ENCODE measurements at places on chromosomes 7 and 10.

GRCh38 chr10:128725531-128725930, 599.3 kb upstream of the MKI67 start:
- DNase-seq: no peak

GRCh38 chr10:32148864-32149251, 92.6 kb upstream of the KIF5B start:
- DNase-seq: no peak

DNA sequence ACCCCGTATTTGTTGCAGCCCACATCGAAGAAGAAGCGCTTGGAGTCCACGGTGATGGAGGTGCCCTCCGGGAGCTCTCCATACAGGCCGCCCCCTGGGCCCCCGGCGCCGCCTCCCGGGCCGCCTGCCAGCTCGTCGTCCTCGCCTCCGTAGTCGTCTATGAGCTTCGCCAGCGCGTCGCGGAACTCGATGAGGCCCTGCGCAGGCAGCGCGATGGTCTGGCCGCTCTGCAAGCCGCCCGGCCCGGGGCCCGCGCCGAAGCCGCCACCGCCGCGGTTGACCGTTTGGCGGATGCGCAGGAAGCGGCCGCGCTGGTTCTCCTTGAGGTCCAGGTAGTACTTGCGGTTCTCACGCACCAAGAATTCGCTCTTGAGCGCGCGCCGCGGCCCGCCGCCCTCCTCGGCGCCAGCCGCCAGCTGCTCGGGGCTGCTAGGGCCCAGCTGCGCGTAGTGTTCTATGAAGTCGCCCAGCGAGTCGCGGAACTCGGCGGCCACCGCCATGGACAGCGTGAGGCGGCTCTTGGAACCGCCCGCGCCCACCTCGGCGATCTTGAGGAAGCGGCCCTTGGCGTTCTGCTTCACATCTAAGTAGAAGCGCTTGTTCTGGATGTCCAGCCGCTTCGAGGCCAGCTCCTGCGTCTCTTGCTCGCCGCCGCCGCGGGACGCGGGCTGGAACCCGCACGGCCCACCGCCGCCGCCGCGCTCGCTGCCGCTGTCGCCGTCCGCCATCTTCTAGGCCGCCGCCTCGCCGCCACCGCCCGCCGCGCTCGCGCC, 523 bp downstream of the PURB start:
- no peak for DNase-seq

GRCh38 chr10:28963539-28964221, 286.4 kb downstream of the BAMBI start:
- no peak for DNase-seq

DNA sequence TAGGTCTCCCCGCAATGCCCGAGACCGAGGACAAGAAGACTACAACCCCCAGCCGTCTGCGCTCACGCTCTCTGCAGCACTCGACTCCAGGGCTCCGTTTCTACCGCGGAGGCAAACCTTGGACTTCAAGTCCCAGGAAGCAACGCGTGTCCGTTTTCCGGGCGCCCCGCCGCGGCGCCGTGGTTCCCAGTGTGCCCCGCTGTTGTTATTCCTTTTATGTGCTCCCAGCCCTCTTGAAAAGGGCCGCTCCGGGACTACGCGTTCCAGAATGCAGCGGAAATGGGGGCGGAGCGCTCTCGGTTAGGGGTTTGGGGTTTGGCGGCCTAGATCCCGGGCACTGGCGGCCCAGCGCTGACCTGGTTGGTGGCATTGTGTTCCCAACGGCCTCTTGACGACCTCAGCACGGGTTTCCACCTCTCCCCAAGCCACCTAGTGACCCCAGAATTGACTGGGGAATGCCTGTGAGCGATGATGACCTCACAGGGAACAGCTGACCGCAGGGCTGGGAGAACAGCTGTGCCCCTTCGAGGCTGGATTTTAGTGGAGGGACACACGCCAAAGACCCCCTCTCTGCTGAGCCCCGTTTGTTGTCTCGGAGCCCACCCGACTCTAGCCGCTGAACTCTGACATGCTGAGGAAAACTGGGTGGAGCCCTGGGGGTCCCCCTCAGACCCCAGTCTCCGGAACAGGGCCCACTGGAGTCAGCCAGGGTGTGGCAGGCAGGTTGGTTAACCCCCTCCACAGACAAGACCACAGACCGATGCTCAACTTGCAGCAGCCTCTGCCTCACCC, 488 bp upstream of the CDK5 start:
- peak; percentile 48 for DNase-seq

- DNase-seq: no peak
These were observed 113.0 kb downstream of the SGMS1 start for GRCh38 chr10:50510517-50511473.

GRCh38 chr7:16526742-16527540, at the start of gene LRRC72:
Gene LRRC72, plus strand, starts transcription at chr7:16526825. Its CDS starts 128 bp downstream, at chr7:16526953.
- no peak for DNase-seq

DNA sequence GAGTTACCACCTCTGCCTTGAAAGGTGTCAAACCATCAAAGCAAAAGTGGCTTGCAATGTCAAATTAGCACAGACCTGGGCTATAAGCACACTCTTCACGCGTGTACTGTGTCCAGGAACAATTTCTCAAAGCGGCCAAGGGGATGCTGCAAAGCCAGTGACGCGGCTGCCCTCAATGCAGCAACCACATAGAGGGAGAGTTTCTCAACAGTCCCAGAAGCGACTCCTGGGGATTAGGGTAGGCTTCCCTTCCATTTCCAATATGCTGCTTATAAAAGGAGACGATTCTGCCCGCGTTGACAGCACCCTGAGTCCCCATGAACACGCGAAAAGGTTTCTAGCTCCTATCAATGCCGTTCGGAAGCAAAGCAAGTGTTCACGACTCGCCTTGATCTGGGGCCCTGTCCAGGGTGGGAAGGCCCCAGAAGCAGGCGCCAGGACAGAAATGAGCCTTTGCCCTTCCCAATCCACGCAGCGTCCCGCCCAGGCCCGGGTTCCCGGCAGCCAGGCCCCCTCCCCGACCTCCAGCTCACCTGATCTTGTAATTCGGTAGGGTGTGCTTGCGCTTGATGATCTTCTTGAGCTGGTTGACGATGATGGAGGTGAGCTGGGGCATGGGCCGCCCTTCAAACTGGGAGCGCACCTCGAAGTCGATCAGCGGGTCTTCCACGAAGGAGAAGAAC, 1.3 kb downstream of the PDZD8 start:
- no peak for DNase-seq

GRCh38 chr7:44145969-44146911, 5.1 kb upstream of the MYL7 start:
- DNase-seq: peak; percentile 15

- no peak for DNase-seq
These were observed 136.0 kb downstream of the MGMT start for GRCh38 chr10:129602938-129603535.

DNA sequence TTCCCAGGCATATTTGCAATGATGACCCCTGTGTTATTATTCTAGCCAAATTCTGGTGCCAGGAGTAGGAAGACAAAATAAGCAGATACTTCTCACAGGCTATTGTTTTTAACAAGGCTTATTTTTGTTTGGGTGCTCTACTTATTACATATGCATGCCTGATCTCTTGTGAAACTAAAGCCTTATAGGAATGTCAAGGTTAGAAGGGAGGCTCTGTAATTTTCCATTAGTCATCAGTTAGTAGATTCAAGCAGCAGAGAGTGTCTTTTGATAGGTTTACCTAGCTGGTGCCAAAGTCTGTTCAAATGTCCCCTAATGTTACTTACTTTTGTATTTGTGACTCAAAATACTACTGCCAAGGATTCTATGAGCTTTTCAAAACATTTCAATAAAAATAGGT, 11.7 kb upstream of the TMEM106B start:
- no peak for DNase-seq

GRCh38 chr10:101614663-101615524, 26.8 kb downstream of the DPCD start:
- no peak for DNase-seq

- DNase-seq: no peak
These were observed 33.0 kb upstream of the AGR3 start for GRCh38 chr7:16914771-16915170.

DNA sequence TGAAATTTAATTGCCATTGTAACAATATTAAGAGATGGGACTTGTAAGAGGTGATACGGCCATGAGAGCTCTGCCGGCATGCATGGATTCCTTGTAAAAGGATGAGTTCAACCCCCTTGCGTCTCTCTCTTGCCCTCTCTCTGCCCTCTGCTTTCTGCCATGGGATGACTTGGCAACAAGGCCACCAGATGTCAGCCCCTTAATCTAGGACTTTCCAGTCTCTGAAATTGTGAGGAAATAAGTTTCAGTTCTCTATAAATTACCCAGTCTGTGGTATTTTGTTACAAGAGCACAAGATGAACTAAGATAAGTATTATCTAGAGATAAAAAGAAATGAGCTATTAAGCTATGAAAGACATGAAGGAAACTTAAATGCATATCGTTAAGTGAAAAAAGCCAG, 145.7 kb upstream of the AHR start:
- no peak for DNase-seq

DNA sequence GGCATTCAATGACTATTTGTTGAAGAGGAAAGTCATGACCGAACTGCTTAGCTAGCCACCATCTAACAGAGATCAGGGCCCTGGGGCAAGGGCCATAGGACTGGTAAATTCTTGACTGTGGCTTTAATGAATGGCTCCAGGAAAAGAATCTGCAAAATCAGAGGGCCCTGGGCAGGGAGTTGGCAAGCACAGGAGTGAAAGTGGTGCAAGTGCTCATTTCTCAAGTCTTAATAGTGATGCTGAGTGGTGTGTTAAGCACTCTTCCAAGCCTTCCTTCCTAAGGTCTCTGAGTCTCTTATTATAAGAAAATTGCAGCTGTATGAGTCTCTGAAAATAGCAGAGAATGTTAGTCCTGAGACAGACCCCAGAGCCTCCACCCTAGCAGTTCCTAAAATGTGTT, 46.3 kb upstream of the EGR2 start:
- DNase-seq: no peak

DNA sequence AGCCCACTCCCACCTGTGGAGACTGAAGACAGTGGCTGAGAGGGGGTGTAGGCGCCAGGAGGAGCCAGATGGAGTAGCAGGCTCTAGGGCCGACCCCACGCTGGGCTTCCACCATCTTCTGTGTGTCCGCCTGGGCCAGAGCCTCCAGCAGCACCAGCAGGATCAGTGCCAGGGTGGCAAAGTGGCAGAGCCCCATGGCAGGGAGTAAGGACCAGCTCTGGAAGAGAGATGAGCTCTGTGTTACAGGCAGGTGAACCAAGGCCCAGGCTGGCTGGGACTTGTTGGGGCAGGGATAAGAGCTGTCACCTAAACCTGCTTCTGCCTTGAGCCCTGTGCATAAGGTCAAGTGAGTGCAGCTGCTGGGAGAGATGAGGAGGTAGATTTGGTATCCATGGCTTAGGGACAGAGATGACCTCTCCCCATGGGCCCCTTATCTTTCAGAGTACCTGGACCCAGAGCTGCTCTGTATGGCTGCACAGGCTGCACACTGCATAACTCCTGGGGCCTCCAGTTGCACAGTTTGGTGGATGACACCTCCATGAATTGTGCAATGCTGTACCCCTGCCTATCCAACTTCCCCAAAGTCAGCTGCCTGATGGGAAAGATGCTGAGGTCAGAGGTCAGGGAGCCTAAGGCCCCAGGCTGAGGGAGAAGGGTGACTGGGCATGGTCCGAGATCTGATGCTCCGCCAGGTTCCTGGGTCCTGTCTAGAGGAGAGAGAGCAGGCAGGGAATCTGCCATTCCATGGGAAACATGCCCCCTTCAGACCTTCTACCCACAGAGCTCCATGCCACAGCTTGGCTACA, 7.4 kb upstream of the SAMD8 start:
- DNase-seq: no peak
